ENCODE measurements at places on chromosomes 13 and 19.

DNA sequence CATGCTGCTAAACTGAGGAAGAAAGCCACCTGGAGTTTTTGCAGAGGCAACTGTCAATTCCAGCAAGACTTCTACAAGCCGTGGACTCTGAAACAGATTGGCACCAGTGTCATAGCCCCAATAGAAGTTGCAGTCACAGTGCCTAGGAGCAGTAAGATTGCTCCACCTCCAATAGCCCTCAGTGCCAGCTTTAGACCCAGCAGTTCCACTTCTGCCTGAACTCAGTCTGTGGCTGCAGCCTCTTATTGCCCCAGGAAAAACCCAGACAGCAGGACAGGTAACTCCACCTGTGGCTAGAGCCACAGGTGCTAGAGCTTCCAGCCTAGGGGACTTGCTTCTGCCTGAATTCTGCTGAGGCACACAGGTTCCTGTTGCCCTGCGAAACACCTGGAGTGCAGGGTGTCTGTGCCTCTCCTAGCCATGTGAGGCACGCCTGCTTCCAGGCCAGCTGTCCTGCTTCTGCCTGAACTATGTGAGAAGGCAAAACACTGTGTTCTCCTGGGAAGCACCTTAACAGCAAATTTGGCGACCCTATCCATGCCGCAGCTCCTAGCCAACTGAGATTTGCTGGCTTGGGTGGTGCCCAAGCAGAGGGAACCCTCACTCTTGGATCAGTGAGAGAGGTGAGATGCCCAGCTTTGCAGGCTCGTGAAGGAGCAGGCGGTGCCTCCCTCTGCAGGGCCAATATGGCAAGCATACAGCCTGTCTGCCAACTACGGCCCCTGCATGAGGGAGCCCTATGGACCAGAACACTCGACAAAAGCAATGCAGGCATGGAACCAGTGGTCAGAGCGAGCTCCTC lies 607.6 kb downstream of the PCDH17 start:
- no peak for DNase-seq

DNA sequence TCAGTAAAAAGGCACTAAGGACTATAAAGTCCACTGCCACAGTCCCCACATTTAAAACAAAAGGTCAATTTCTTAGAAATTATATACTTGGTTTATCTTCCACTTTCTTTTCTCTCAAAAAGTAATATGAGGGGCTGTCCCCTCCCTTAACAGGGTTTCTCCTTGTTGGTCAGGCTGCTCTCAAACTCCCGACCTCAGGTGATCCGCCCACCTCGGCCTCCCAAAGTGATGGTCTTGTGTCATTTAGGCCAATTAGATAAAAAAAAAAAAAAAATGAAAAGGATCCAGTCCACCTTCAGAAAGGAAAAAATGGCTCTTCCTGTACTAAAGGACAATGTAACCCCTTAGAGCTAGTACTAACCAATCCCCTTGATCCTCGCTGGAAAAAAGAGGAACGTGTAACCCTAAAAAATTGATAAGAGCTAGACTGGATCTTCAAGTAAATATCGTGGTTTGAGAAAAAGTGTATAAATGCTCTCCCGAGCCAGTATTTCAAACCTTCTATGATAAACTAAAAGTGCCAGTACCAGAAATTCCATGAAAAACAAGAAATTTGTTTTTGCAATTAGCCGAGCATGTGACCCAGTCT lies 9.0 kb upstream of the CD70 start:
- no peak for DNase-seq

DNA sequence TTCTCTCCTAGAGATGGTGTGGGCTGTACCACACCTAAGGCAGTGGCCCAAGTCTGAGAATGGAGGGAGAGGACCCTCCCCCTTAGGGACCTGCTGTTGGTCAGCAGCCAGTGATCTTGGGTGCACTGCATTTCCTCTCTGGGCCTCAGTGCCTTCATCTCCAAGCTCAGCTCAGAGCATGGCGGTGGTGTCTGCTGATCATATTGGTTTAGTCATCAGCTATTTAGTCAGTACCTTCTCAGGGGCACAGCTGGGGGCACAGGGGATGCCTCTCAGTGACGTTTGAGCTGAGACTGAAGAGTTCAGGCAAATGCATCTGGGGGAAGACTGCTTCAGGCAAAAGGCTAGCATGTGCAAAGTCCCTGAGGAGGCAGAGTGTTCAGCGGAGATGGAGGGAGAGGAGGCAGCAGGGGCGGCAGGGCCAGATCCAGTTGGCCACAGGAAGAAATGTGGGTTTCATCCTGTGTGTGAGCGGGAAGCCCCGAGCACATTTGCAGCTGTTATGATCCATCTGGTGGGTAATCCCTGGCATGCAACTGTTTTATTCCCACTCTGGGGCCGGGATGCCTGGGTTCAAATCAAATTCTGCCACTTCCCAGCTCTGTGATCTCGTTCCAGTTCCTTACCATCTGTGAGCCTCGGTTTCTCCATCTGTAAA lies 15.7 kb upstream of the PGLS start:
- no peak for DNase-seq

DNA sequence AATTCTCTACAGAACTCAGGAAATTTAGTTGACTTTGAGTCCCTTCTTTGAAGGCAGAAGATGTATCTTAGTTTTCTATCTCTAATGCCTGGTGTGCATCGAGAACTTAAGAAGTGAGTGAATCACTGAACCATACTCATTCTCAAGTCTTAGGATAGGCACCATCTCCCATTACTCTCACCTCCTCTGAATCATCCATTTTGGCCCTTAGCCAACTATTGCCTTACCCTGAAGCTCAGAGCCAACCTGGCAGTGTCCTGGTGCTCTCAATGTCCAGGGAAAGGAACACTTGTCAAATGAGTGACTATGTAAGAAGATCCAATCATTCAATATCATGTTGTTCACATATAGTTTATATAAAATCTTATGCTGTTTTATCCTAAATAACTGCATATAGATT lies 146.6 kb downstream of the RGCC start:
- no peak for DNase-seq

GRCh38 chr19:22609630-22610029 lies 24.5 kb upstream of the ZNF492 start:
- no peak for DNase-seq

- no peak for DNase-seq
Measured at GRCh38 chr13:101190337-101190736, 226.0 kb downstream of the NALCN start.

- DNase-seq: no peak
Measured at GRCh38 chr19:34936184-34936583, 9.5 kb downstream of the ZNF30 start.

DNA sequence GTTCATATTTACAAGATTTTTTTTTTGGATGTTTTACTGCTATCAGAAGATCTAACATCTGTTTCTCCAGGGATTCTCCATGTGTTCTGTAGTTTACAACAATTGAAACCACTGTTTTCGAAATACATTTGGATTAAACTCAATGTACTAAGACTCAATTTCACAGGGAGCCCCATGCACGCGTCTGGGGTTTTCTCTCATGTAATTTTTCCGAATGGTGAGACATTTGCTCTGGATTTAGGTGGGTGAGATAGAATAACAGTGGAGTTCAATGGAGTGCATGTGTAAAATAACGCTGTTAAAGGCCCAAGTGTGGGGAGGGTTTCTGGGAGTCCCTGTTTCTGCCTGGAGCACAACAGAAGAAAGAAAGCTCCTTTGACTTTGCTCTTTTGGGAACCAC lies 330.3 kb downstream of the TSHZ3 start:
- DNase-seq: no peak

DNA sequence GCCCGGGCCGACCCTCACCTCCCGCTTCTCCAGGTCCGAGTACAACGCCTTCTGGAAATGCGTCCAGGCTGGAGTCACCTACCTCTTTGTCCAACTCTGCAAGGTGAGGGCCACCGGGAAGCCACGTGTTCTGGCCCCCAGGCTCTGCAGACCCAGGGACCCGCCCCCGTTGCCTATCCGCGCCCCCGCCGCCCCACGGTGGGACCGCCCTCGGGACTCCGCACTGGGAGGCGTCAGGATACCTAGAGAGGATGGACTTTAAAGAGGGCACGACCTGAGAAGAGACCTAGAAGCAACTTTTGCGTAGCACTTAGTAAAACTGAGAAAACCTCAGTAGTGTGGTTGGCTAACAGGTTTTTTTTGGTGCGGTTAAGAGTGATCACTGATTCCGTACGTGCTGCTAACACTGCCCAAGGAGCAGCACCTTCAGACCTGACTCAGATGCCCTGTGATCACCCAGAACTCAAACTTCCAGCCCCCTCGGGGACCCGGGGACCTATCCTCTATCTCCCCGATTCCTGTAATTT lies 492 bp downstream of the TMEM147 start:
- peak; percentile 14 for DNase-seq

GRCh38 chr13:95222733-95223018 lies 78.6 kb downstream of the ABCC4 start:
- no peak for DNase-seq

GRCh38 chr13:92179223-92179622 lies 780.8 kb downstream of the GPC5 start:
- no peak for DNase-seq

DNA sequence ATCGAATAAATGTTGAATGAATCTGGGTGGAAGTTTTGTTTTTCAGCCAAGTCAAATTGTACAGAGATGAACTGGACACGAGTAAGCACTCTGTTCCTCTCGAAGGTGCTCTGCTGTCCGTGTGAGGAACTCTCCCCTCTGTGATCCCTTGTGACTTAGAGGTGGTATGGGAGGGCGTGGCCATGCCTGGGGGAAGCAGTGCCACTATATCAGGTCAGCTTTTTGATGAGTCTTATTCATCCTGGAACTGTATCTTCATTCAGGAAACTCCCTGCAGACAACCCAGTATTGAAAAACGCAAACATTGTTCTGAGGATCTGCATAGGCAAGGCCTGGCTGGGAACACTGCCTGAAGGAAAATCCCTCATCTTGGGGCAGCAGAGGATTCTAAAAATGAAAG lies 45.7 kb upstream of the FLT1 start:
- DNase-seq: no peak

GRCh38 chr13:110187641-110188161 lies 119.3 kb downstream of the COL4A1 start:
- no peak for DNase-seq

DNA sequence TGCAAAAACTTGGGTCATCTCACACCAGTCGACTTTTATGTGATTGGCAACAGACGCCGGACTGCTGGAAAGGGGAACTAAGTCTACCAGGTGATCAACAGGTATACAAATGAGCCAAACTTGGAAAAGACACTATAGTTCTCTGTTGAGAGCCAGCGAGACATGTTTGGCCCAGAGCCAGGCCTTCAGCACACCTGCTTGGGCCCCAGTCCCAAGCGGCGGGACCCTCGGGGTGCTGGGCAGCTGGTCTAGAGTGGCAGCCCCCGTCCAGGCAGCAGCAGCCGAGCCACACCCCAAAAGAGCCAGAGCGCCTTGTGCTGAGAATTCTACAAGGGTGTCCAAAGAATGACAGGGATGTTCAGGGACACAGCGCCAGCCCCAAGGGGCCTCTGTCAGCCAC lies 28.0 kb downstream of the NAXD start:
- DNase-seq: no peak

GRCh38 chr13:69450245-69450644 lies 657.4 kb upstream of the ATXN8OS start:
- DNase-seq: no peak

GRCh38 chr13:46948338-46948737 lies 51.5 kb upstream of the HTR2A start:
- no peak for DNase-seq

Measured in stimulated activated CD8-positive, alpha-beta memory T cell treated with anti-CD3 and anti-CD28 coated beads, Interleukin-2, amount 100 ng/mL, for 1 hour (primary cell).